ENCODE measurements at places on chromosomes 12 and 14.
A peak's percentile ranks its signal among the peaks of the same experiment; 100 is the strongest.

- H3K27me3 ChIP-seq = no peaks in the 10 kb centered on the region
- no peak overlapping the region for H3K4me3 ChIP-seq
- no peak overlapping the region for H3K27ac ChIP-seq
- H3K4me1 ChIP-seq = no peaks in the 10 kb centered on the region
Measured at GRCh38 chr12:47267571-47267970, 187.8 kb upstream of the AMIGO2 start.

DNA sequence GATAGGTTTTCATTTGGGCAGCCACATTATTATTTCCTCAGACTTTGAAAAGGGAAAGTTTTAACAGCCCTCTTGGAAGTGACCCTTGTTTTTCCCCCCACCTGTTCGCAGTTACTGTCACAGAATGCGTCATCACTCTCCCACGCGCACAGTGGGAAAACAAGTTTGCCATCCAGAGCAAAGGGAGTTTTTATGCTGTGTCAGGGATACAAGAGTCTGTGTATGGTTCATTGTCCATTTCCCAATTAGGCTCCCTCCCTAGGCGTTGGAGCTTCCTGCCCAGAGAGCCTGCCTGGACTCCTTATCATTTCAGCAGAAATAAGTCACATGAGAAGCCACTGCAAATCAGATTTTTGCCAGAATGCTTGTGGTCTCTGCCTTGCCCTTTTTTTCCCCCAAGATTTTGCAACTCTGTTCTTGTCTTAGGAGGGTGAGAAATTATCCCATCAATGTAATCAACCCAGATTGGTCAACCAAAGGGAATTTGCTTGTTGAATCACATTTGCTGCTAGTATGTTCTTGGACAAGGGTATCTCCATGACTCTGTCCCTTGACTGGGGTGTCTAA is 104.1 kb downstream of the IGF1 start:
- no peaks in the 10 kb centered on the region for H3K36me3 ChIP-seq
- H3K27ac ChIP-seq = peak overlapping the region; percentile 67
- no peaks in the 10 kb centered on the region for H3K4me1 ChIP-seq
- no peak overlapping the region for H3K4me3 ChIP-seq

GRCh38 chr12:48183876-48184548 is 568 bp downstream of the CCDC184 start:
- peaks cover 21% of the 10 kb centered on the region for H3K4me1 ChIP-seq
- peak overlapping the region; percentile 74 for H3K4me3 ChIP-seq
- H3K36me3 ChIP-seq = no peaks in the 10 kb centered on the region

DNA sequence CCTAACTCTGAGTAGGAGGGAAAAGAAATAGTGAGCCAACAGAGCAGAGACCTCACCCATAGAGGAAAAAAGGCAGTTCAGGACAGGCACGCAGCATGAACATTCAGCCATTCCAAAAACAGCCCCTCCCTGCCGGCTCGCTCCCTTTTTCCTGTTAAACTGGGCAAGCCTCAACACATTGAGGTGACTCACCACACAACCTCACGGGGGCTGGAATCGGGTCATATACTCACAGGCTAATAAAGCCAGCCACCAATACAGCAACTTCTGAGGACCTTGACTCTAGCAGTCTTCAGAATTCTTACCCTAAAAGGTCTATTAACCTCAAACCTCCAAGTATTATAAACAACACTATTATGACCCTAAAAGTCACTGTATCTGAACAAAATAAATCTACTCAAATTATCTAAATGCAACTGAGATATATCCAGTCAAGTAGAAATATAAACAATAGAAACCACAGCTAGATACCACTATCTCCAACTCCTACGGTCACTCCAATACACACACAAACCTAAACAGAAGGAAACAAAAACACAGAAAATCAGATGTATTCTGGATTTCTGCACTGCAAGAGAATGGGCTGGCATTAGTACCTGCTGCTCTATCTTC is 6.3 kb downstream of the YBX3 start:
- peaks cover 4% of the 10 kb centered on the region for H3K36me3 ChIP-seq
- DNase-seq = peak; percentile 83
- H3K27me3 ChIP-seq = no peaks in the 10 kb centered on the region
- peaks cover 39% of the 10 kb centered on the region for H3K4me1 ChIP-seq
- peak overlapping the region; percentile 94 for H3K4me3 ChIP-seq

DNA sequence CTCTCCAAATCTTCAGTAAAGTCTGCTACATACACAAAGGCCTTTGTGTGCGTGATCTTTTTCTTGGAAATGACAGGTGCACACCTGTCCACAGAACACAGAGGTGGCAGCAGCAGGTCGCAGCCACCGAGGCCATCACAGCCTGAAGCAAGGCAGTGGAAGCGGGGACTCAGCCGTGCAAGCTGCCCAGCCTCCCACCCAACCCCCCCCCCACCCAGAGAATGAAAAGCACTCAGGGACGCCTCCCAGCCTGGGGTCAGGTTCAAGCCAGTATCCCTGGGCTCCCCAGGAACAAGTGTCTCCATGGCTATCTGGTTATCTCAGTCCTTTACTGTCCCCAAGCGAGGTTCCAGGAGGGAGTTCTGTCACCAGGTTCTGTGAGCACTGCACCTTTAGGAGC is 31.2 kb upstream of the TSPAN9 start:
- H3K4me3 ChIP-seq = no peak overlapping the region
- H3K27ac ChIP-seq = peak overlapping the region; percentile 76
- peaks cover 56% of the 10 kb centered on the region for H3K4me1 ChIP-seq
- H3K36me3 ChIP-seq = no peaks in the 10 kb centered on the region
- DNase-seq = no peak

- no peaks in the 10 kb centered on the region for H3K27me3 ChIP-seq
- H3K4me1 ChIP-seq = peaks cover 6% of the 10 kb centered on the region
- H3K27ac ChIP-seq = no peak overlapping the region
- peaks cover 8% of the 10 kb centered on the region for H3K36me3 ChIP-seq
- H3K4me3 ChIP-seq = no peak overlapping the region
Measured at GRCh38 chr12:112473056-112473455, 54.3 kb downstream of the PTPN11 start.

DNA sequence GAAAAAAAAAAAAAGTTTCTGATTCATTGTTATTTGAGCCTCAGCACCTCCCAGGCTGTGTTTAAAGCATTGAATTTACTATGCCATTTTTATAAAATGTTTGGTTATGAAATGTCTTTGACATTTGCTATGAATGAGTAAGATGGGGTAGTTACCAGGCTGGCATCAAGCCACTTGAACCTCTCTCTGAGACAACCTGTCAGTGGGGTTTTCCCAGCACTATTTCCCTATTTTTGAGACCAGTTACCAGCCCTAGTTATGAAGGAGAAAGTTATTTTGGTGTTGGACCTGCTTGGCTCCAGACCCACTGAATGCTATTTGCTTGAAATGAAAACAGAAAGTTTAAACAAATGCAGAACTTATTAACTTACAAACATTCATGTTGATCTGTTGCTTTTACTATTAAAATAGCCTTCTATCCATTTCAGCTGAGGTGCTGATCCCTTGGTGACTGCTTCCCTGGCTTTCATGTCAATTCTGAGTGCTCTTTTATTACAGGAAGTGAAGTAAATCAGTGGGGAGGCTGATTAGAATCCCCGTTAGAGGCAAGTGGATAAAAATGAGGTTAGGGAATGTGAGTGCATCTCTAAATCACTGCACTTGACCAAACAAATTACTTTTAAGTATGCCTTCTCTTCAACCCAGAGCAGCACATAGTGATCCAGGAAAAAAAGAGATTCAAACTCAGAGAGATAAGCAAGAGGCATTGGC is 37.8 kb downstream of the LLPH start:
- no peak overlapping the region for H3K4me3 ChIP-seq
- no peak overlapping the region for H3K27ac ChIP-seq
- H3K4me1 ChIP-seq = no peaks in the 10 kb centered on the region
- DNase-seq = no peak
- H3K36me3 ChIP-seq = no peaks in the 10 kb centered on the region
- H3K27me3 ChIP-seq = no peaks in the 10 kb centered on the region

- no peak overlapping the region for H3K27ac ChIP-seq
- DNase-seq = no peak
- no peaks in the 10 kb centered on the region for H3K4me1 ChIP-seq
- no peak overlapping the region for H3K4me3 ChIP-seq
Measured at GRCh38 chr14:89521988-89522387, 105.0 kb upstream of the FOXN3 start.

GRCh38 chr12:1252758-1253157 is 261.7 kb downstream of the ERC1 start:
- H3K4me1 ChIP-seq = no peaks in the 10 kb centered on the region
- DNase-seq = no peak
- H3K27ac ChIP-seq = no peak overlapping the region
- H3K36me3 ChIP-seq = no peaks in the 10 kb centered on the region
- H3K27me3 ChIP-seq = no peaks in the 10 kb centered on the region

GRCh38 chr12:67710582-67710981 is 62.0 kb downstream of the DYRK2 start:
- no peaks in the 10 kb centered on the region for H3K27me3 ChIP-seq
- DNase-seq = no peak
- H3K36me3 ChIP-seq = no peaks in the 10 kb centered on the region
- H3K4me3 ChIP-seq = no peak overlapping the region

- DNase-seq = no peak
- H3K27me3 ChIP-seq = no peaks in the 10 kb centered on the region
- H3K4me1 ChIP-seq = no peaks in the 10 kb centered on the region
- no peak overlapping the region for H3K4me3 ChIP-seq
Measured at GRCh38 chr14:23041729-23042128, 283 bp upstream of the PSMB11 start.

- no peak overlapping the region for H3K27ac ChIP-seq
- H3K27me3 ChIP-seq = no peaks in the 10 kb centered on the region
- no peak for DNase-seq
- H3K4me3 ChIP-seq = no peak overlapping the region
- peaks cover 13% of the 10 kb centered on the region for H3K4me1 ChIP-seq
Measured at GRCh38 chr14:75306927-75307699, 28.5 kb downstream of the FOS start.

DNA sequence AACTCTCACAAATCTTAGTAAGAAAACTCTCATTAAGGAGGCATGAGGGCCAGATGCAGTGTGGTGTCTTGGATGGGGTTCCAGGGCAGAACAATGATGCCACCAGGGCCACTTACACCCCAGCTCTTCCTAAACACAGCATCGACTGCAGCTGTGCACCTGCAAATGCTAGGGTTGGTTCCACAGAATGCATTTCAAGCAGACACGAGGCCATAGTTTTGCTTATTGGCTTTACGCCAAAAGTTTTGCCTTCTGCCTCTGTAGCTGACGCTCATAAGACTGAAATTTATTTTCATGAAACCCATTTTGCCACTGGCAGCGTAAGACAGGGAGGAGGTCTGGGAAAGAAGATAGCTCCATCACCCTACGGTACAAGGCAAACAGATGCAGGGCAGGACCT is 179.0 kb downstream of the RIMBP2 start:
- no peaks in the 10 kb centered on the region for H3K36me3 ChIP-seq
- no peak overlapping the region for H3K4me3 ChIP-seq
- no peak for DNase-seq
- H3K4me1 ChIP-seq = no peaks in the 10 kb centered on the region
- no peaks in the 10 kb centered on the region for H3K27me3 ChIP-seq

- H3K4me3 ChIP-seq = peak overlapping the region; percentile 18
- H3K4me1 ChIP-seq = peaks cover 8% of the 10 kb centered on the region
- no peak for DNase-seq
- H3K27ac ChIP-seq = peak overlapping the region; percentile 72
- H3K36me3 ChIP-seq = peaks cover 10% of the 10 kb centered on the region
Measured at GRCh38 chr12:14948672-14949071, 10.3 kb upstream of the ERP27 start.

- H3K4me1 ChIP-seq = peaks cover 4% of the 10 kb centered on the region
- no peak overlapping the region for H3K27ac ChIP-seq
- no peak overlapping the region for H3K4me3 ChIP-seq
- H3K27me3 ChIP-seq = no peaks in the 10 kb centered on the region
Measured at GRCh38 chr14:68658029-68658509, 134.8 kb downstream of the ZFP36L1 start.

- H3K27ac ChIP-seq = no peak overlapping the region
- H3K4me3 ChIP-seq = no peak overlapping the region
- DNase-seq = no peak
- H3K4me1 ChIP-seq = no peaks in the 10 kb centered on the region
Measured at GRCh38 chr12:31337952-31338351, 12.0 kb upstream of the SINHCAF start.

- peak overlapping the region; percentile 20 for H3K27ac ChIP-seq
- no peak overlapping the region for H3K4me3 ChIP-seq
- peak; percentile 67 for DNase-seq
- H3K27me3 ChIP-seq = no peaks in the 10 kb centered on the region
- H3K36me3 ChIP-seq = no peaks in the 10 kb centered on the region
Measured at GRCh38 chr12:95739561-95740313, 50.8 kb downstream of the NTN4 start.

- DNase-seq = peak; percentile 47
- no peak overlapping the region for H3K4me3 ChIP-seq
- peaks cover 70% of the 10 kb centered on the region for H3K4me1 ChIP-seq
- peaks cover 12% of the 10 kb centered on the region for H3K36me3 ChIP-seq
Measured at GRCh38 chr12:132505105-132505851, 15.3 kb downstream of the FBRSL1 start.

- no peak overlapping the region for H3K27ac ChIP-seq
- peak; percentile 47 for DNase-seq
- H3K36me3 ChIP-seq = peaks cover 28% of the 10 kb centered on the region
- H3K4me1 ChIP-seq = peaks cover 4% of the 10 kb centered on the region
- no peak overlapping the region for H3K4me3 ChIP-seq
Measured at GRCh38 chr14:50928002-50928635, 16.2 kb downstream of the PYGL start.

- no peaks in the 10 kb centered on the region for H3K27me3 ChIP-seq
- no peak overlapping the region for H3K27ac ChIP-seq
- H3K4me1 ChIP-seq = no peaks in the 10 kb centered on the region
- peaks cover 44% of the 10 kb centered on the region for H3K36me3 ChIP-seq
- no peak for DNase-seq
Measured at GRCh38 chr12:26654623-26655022, 178.4 kb downstream of the ITPR2 start.

- no peak overlapping the region for H3K4me3 ChIP-seq
- H3K36me3 ChIP-seq = no peaks in the 10 kb centered on the region
- H3K27ac ChIP-seq = no peak overlapping the region
- H3K4me1 ChIP-seq = no peaks in the 10 kb centered on the region
- no peaks in the 10 kb centered on the region for H3K27me3 ChIP-seq
Measured at GRCh38 chr12:1436015-1436414, 158.4 kb downstream of the FBXL14 start.

DNA sequence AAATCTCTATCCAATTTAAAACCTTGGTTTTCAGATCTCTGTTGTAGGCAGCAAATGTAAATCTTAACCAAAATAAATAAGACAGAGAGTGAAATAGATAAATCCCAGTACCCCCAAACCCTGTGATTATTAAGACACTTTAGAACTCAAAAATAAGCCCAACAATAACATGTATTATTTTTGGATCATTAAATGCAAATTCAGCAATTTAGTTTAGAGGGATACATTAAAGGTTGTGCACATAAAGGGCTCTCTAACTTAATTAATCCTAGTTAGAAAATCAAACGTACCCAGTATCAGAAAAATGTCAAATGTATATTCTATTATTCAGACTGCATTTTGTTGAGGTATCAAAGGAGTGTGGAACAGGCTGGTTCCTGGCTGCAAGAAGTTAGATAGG is 416.8 kb downstream of the SLC16A7 start:
- no peaks in the 10 kb centered on the region for H3K27me3 ChIP-seq
- no peaks in the 10 kb centered on the region for H3K36me3 ChIP-seq
- no peak overlapping the region for H3K4me3 ChIP-seq
- H3K27ac ChIP-seq = no peak overlapping the region
